Activated B cell treated with CpG ODN at 0.5 μM for 24 hours (primary cell): ENCODE measurements at places on chromosomes 3 and 15. TPM values are rescaled to one million over a fixed set of nuclear protein-coding genes. Genes with fewer than 3 reads are reported as not detected.

DNA sequence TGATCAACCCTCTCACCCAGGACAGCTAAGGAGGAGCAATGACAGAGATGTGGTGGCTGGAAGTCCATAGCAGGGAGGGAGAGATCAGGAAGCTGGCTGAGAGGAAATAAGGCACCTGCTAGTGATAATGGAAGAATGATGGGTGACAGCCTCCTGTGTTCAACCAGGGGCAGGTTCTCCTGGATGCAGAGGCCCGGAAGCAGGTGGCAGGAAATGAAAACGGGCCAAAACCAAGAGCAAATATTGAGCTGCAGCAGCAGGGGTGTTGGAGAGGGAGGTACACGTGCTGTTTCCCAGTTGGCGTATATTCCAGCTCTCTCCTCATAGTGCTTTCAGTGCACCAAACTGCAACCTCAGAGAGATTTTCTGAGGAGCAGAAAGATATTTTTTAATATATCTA lies 213.4 kb upstream of the TBL1XR1 start:
- no peaks in the 10 kb centered on the region for H3K36me3 ChIP-seq
- peaks cover 10% of the 10 kb centered on the region for H3K4me1 ChIP-seq
- no peaks in the 10 kb centered on the region for H3K27me3 ChIP-seq
- H3K27ac ChIP-seq, result no peak overlapping the region
- H3K4me3 ChIP-seq, result no peak overlapping the region

- H3K4me1 ChIP-seq, result peaks cover 16% of the 10 kb centered on the region
- no peak overlapping the region for H3K27ac ChIP-seq
- H3K36me3 ChIP-seq, result no peaks in the 10 kb centered on the region
- H3K4me3 ChIP-seq, result no peak overlapping the region
Observed at GRCh38 chr3:160661660-160662059, 15.3 kb upstream of the ARL14 start.

GRCh38 chr15:60799885-60800284 lies 320.9 kb upstream of the ICE2 start:
- no peaks in the 10 kb centered on the region for H3K36me3 ChIP-seq
- H3K27ac ChIP-seq, result no peak overlapping the region
- H3K4me3 ChIP-seq, result no peak overlapping the region
- peaks cover 8% of the 10 kb centered on the region for H3K4me1 ChIP-seq

DNA sequence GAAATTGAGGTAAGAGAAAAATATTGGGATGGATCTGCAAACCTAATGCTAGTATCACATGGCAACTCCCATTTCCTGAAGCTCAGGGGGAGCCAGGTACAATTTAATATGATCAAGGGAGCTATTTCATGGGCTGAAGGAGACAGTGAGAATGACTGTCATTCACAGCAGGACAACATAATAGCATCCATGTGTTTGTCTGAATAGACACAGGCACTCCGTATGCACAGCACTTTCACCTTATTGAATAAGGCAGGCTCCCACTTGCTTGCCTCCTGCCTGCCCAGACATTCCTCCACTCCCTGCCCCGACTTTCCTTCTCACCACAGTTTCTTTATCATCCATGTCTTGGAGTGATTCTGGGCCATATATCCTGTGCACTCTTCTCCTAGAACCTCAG lies 156.6 kb upstream of the SLC24A5 start:
- peaks cover 10% of the 10 kb centered on the region for H3K4me1 ChIP-seq
- DNase-seq, result no peak
- H3K4me3 ChIP-seq, result no peak overlapping the region

- H3K4me3 ChIP-seq, result no peak overlapping the region
- peaks cover 50% of the 10 kb centered on the region for H3K4me1 ChIP-seq
- no peak overlapping the region for H3K27ac ChIP-seq
- H3K27me3 ChIP-seq, result no peaks in the 10 kb centered on the region
Observed at GRCh38 chr3:108171106-108171505, 51.1 kb downstream of the IFT57 start.

DNA sequence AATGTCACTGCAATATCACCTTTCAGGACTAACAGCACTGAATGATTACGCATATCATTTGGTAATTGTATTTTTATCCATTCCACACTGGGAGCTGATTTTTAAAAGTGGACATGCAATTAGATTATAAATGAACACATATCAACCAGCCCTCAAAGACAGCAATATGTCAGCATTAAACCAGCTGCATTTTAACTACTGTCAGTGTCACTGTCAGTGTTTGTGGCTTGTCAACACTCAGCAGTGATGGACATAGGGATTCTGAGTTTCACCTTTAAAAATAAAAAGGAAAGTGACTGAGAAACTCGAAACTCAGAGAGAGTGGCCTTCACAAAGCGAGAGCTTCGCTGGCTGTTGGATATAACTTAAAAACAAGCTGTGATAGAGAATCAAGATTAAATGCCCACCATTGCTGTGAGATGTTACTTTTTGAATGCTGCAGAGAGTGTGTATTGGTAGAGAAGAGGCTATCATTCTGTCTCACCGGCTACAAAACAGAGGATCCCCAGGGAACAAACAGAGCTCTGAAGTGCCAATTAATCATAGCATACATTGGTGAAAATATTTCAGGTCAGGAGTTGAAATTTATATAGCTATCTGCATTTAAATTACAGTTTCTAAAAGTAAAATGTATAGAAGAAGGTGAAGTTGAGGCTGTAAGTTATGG lies 635.8 kb downstream of the SQOR start:
- no peak overlapping the region for H3K27ac ChIP-seq
- no peaks in the 10 kb centered on the region for H3K36me3 ChIP-seq
- no peaks in the 10 kb centered on the region for H3K4me1 ChIP-seq
- H3K27me3 ChIP-seq, result no peaks in the 10 kb centered on the region

DNA sequence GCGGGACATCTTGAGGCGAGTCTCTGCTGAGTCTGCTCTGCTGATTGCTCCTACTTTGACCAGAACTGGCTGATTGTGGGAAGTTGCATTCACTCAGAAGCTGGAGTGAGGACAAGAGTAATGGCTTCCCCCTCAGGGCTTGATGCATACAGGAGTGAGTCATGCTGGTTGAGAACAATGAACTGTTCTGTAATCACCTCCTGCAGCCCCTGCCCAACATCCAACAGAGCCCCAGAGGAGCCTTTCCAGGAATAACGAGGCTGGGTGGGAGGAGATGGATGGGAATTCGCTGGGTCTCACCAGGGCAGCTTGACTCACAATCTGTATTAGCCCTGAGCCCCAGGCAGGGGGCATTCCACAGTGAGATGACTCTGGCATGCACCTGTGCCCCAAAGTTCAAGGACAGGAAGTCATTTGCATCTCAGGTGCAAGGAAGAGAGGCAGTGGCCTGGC lies 85.0 kb downstream of the RAB11A start:
- no peaks in the 10 kb centered on the region for H3K36me3 ChIP-seq
- DNase-seq, result no peak
- H3K27me3 ChIP-seq, result peaks cover 2% of the 10 kb centered on the region
- peaks cover 6% of the 10 kb centered on the region for H3K4me1 ChIP-seq

DNA sequence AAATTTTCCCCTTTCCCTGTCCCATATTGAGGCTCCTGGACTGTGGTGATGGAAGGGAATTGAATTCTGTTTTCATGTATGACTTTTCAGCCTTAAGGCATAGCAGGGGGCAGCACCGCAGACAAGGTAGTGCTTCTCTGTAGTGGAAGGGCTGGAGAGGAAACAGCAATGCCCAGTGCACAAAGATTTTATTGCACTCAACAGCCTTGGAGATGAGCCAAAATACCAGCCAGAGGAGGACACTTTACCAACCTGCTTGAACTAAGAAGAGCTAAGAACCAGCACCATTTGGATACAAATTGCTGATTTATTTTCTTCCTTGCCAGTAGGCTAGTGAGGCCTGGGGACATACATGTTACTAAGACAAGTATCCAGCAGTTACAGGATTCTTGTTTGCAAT lies 98.7 kb downstream of the KCNMB2 start:
- H3K36me3 ChIP-seq, result no peaks in the 10 kb centered on the region
- no peaks in the 10 kb centered on the region for H3K4me1 ChIP-seq
- no peak overlapping the region for H3K4me3 ChIP-seq
- H3K27ac ChIP-seq, result no peak overlapping the region
- no peak for DNase-seq
- H3K27me3 ChIP-seq, result no peaks in the 10 kb centered on the region

GRCh38 chr15:60720493-60721256 lies 241.7 kb upstream of the ICE2 start:
- peak overlapping the region; percentile 60 for H3K4me3 ChIP-seq
- no peaks in the 10 kb centered on the region for H3K36me3 ChIP-seq
- H3K4me1 ChIP-seq, result peaks cover 23% of the 10 kb centered on the region
- no peak overlapping the region for H3K27ac ChIP-seq
- peaks cover 8% of the 10 kb centered on the region for H3K27me3 ChIP-seq

GRCh38 chr3:129662191-129662608 lies 55.7 kb upstream of the PLXND1 start:
- peaks cover 4% of the 10 kb centered on the region for H3K36me3 ChIP-seq
- peaks cover 10% of the 10 kb centered on the region for H3K4me1 ChIP-seq
- no peak for DNase-seq
- no peak overlapping the region for H3K4me3 ChIP-seq
- H3K27ac ChIP-seq, result no peak overlapping the region

- H3K27ac ChIP-seq, result no peak overlapping the region
- no peak overlapping the region for H3K4me3 ChIP-seq
- peaks cover 47% of the 10 kb centered on the region for H3K36me3 ChIP-seq
- peaks cover 7% of the 10 kb centered on the region for H3K4me1 ChIP-seq
- no peak for DNase-seq
Observed at GRCh38 chr3:128071771-128072453, 19.7 kb downstream of the SEC61A1 start.

DNA sequence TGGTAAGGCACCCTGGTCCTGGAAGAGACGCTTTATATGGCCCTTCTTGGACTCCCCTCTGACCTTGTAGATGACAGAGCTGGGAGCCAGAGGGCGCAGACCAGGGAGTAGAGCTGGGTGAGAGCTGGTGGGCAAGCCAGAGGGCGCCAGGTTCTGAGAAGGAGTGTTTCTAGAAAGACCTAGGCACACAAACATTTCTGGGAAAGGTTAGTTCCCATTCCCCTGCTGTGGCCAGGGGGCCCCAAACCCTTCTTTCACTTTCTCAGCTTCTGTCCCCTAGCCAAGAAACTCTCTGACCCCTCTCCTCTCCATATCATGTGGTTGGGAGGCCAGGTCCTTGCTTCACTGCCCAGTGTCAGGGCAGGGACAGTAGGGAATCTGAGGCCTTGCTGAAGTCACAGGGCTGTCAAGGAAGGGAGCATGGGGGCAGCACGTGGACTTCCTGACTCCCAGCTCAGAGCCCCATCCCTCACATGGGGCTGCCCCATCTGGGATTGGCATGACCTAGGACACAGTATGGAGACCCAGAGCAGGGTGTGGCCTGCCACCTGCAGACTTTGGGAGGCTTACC lies 3.6 kb downstream of the HEMK1 start:
- DNase-seq, result no peak
- H3K27ac ChIP-seq, result no peak overlapping the region
- H3K27me3 ChIP-seq, result no peaks in the 10 kb centered on the region
- no peak overlapping the region for H3K4me3 ChIP-seq
- peaks cover 22% of the 10 kb centered on the region for H3K4me1 ChIP-seq

GRCh38 chr3:183782576-183783276 lies 42.7 kb downstream of the MAP6D1 start:
- no peak overlapping the region for H3K4me3 ChIP-seq
- no peak overlapping the region for H3K27ac ChIP-seq
- H3K4me1 ChIP-seq, result peaks cover 11% of the 10 kb centered on the region
- H3K27me3 ChIP-seq, result no peaks in the 10 kb centered on the region
- DNase-seq, result no peak

GRCh38 chr3:177642042-177642803 lies 444.9 kb upstream of the TBL1XR1 start:
- no peak overlapping the region for H3K4me3 ChIP-seq
- H3K27me3 ChIP-seq, result no peaks in the 10 kb centered on the region
- no peak overlapping the region for H3K27ac ChIP-seq
- no peak for DNase-seq

DNA sequence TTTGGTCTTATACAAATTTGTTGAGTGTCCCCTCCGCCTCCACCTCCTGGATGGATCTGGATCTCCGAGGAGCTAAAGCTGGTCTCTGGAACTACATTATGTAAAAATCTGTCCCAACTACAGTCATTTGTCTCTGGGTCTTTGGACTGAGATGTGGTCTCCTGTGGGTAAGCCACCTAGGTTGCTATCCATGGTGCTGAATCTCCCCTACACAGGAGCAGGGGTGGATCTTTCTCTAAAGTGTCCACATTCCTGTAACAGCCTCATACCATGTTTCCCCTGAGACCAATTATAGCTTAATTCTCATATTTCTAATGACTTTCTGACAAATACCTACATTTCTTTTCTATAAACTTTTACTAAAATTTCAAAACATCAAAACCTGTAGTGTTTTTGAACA lies 625.8 kb downstream of the TAFA4 start:
- no peaks in the 10 kb centered on the region for H3K36me3 ChIP-seq
- no peak overlapping the region for H3K4me3 ChIP-seq
- no peak overlapping the region for H3K27ac ChIP-seq
- H3K4me1 ChIP-seq, result no peaks in the 10 kb centered on the region
- H3K27me3 ChIP-seq, result no peaks in the 10 kb centered on the region

- H3K36me3 ChIP-seq, result no peaks in the 10 kb centered on the region
- H3K27ac ChIP-seq, result no peak overlapping the region
- H3K4me1 ChIP-seq, result no peaks in the 10 kb centered on the region
- no peaks in the 10 kb centered on the region for H3K27me3 ChIP-seq
- no peak for DNase-seq
- no peak overlapping the region for H3K4me3 ChIP-seq
Observed at GRCh38 chr15:94621736-94622135, 390.4 kb downstream of the MCTP2 start.

DNA sequence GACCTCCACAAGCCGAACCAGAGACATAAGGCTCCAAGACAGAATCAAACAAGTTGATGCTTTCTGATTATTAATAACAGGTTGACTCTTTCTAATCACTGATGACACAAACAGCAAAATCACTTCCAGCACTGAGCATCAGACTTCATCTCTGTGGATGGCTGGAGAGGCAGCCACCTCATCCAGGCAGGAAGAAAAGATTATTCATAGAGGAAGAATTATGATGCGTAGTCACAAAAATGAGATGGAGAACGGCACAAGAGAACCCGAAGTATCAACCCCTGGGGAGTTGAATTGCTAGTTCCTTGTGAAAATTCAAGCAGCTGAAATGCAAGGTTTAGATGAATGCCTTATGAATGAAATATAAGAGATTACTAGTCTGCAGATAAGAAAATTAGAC lies 49.9 kb upstream of the LMCD1 start:
- no peaks in the 10 kb centered on the region for H3K36me3 ChIP-seq
- H3K4me3 ChIP-seq, result no peak overlapping the region
- peaks cover 1% of the 10 kb centered on the region for H3K27me3 ChIP-seq
- DNase-seq, result no peak
- H3K4me1 ChIP-seq, result no peaks in the 10 kb centered on the region
- H3K27ac ChIP-seq, result no peak overlapping the region

- no peak overlapping the region for H3K27ac ChIP-seq
- no peak for DNase-seq
- no peaks in the 10 kb centered on the region for H3K27me3 ChIP-seq
- H3K4me1 ChIP-seq, result no peaks in the 10 kb centered on the region
Observed at GRCh38 chr3:171088964-171089754, 62.6 kb upstream of the SLC2A2 start.

Gene CMTM7
- total RNA-seq, result 70.5 and 82.1 TPM in 2 replicates

Gene CGNL1
- 0.11 and 0.15 TPM in 2 replicates for total RNA-seq

Gene GOLGA8M
- total RNA-seq, result 0.78 TPM in 1 of 2 replicates, not detected in the other

Gene AGBL1
- total RNA-seq, result not detected in 2 replicates

Gene INKA1
- total RNA-seq, result 9.4 and 10.0 TPM in 2 replicates

Gene ACP3
- total RNA-seq, result 0.84 and 0.95 TPM in 2 replicates

Gene FSIP1
- total RNA-seq, result 0.32 and 0.53 TPM in 2 replicates

Gene PCOLCE2
- not detected in 2 replicates for total RNA-seq

Gene AEN
- total RNA-seq, result 40.1 and 41.9 TPM in 2 replicates

Gene GOLGA8Q
- 0.64 and 1.8 TPM in 2 replicates for total RNA-seq

Gene ITGB5
- total RNA-seq, result not detected in 2 replicates

Gene WDR93
- 0.10 and 0.16 TPM in 2 replicates for total RNA-seq

Gene C3orf49
- total RNA-seq, result not detected in 2 replicates

Gene TMEM45A
- 0.10 and 0.13 TPM in 2 replicates for total RNA-seq

Gene ABHD17C
- total RNA-seq, result 2.4 and 2.5 TPM in 2 replicates

Gene GOLGA6B
- not detected in 2 replicates for total RNA-seq
